ENCODE measurements at places on chromosomes 4 and X.
A peak's percentile ranks its signal among the peaks of the same experiment; 100 is the strongest.

DNA sequence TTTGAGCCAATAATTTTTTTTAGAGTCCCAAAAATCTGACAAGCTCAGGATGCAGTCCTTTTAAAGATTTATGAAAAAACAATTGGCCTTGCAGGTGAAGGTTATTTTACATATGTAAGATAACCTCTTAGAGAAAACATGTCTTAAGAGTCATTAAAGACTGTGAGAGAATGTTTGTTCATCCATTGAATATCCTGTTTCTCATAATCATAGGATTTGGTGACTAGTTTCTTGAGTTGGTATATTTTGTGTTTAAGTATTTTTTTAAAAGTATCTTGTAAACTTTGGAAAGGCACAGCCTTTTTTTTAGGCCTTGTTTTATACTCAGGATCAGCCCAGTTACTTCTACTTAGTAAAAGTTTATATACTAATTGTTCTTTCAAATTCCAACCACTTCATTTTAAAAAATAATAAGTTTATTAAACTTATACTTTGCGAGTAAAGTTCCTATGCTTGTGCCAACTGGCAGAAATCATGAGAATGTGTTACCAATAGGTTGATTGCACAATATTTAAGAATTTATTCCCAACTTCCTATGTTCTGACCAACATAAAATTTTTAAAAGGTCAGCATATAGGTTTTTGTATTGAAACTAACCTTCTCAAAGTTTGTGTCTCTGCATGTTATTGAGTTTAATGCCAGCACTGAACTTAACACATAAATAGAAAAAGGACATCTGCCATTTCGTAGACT lies 40.0 kb upstream of the ARSJ start:
- peak; percentile 62 for DNase-seq

DNA sequence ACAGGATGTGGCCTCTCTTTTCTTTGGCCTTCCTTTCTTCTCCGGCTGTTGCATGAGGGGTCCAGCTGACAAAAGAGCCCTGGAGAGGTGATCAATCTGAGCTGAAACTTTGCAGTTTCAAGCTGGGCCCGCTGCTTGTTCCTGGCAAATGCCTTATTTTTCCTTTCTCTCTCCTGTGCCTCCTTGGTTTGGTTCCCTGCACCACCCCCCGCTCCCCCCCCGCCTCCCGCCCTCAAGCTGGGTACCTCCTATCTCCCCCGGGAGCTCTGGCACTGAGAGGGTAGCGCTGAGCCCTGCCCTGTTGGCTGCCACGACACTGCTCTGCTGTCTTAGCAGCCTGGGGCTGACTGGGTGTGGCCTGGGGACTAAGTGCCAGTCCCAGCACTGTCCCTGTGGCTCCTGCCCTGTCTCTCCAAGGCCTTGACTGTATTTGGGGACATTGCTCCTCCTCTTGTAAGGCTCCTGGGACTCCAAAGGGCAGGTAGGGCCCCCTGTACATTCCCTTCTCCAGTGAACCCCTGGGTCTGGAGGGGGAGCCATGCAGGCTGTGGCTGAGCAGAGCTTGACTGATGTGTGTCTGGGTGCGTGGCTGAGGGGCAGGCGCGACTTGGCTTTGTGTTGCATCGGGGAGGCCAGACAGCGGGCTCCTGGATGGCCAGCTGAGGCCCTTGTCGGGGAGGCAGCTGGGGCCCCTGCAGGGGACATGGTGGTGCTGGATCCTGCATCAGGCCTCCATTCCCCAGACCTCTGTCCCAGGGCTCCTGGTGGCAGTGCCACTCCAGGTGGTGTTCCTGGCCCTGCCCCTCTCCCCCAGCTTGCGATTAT lies 1.1 kb downstream of the PLXNA3 start:
- peak; percentile 56 for DNase-seq

DNA sequence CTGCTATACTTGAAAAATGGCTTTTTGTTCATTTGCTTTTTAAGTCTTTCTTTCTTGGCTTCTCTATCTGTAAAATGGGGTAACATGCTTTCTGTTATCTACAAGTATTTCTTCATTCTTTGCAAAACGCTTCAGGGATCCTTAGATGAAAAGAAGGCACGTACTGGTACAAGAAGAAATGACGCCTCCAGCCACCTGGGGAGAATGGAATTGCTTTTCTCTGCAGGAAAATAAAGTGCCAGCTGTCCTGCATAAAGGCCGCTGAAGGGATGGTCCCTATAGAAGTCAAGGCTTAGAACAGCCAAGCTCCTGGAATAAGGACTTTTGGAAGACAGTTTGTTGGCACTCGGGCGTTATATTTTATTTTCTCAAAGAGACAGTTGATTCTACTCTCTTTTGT lies 210.8 kb upstream of the RASGEF1B start:
- DNase-seq: no peak

DNA sequence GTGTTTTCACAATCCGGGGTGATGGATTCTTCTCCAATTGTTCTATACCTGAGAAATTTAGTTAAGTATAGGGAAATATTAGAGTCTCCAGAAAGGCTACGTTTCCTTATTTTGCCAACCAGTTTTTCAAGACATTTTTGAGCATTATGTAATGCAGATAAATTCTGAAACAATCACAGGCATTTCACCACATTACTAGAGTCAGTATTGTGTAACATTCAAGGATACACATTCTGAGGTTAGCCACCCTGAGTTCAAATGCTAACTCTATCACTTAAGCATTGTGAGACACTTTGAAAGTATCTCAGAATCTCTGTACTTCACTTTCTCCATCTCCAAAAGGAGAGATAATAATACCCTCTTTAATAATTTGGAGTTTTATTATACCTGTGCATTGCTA lies 10.6 kb downstream of the SULT1B1 start:
- peak; percentile 47 for DNase-seq

GRCh38 chr4:114264452-114264851 lies 285.0 kb upstream of the ARSJ start:
- DNase-seq: no peak

- DNase-seq: peak; percentile 62
Observed at GRCh38 chr4:38601244-38601915, 62.6 kb upstream of the KLF3 start.

- no peak for DNase-seq
Observed at GRCh38 chrX:19122641-19123009, 357 bp upstream of the ADGRG2 start.

- DNase-seq: peak; percentile 63
Observed at GRCh38 chrX:120269373-120270035, 18.9 kb downstream of the ZBTB33 start.

DNA sequence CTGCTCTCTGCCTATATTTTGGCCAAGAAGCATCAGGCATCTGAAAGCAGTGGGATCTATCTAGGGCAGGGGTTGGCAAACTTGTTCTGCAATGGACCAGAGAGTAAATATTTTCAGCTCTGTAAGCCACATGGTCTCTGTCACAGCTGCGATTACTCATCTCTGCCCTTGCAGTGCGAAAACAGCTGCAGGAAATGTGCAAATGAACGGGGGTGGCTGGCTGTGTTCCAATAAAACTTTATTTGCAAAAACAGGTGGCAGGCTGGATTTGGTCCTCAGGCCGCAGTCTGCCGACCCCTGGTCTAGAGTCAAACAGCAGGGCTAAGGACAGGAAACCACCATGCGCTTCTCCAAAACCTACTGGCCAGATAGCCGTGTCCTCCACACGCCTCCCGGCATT lies 48.6 kb downstream of the ACOX3 start:
- DNase-seq: peak; percentile 70

GRCh38 chr4:153497091-153497531 lies 31.0 kb downstream of the TMEM131L start:
- DNase-seq: no peak

- no peak for DNase-seq
Observed at GRCh38 chrX:455673-456072, 69.0 kb upstream of the PPP2R3B start.

GRCh38 chrX:80876877-80877276 lies 67.2 kb upstream of the BRWD3 start:
- peak; percentile 70 for DNase-seq

- DNase-seq: no peak
Observed at GRCh38 chr4:152591876-152592275, 56.0 kb upstream of the FBXW7 start.

DNA sequence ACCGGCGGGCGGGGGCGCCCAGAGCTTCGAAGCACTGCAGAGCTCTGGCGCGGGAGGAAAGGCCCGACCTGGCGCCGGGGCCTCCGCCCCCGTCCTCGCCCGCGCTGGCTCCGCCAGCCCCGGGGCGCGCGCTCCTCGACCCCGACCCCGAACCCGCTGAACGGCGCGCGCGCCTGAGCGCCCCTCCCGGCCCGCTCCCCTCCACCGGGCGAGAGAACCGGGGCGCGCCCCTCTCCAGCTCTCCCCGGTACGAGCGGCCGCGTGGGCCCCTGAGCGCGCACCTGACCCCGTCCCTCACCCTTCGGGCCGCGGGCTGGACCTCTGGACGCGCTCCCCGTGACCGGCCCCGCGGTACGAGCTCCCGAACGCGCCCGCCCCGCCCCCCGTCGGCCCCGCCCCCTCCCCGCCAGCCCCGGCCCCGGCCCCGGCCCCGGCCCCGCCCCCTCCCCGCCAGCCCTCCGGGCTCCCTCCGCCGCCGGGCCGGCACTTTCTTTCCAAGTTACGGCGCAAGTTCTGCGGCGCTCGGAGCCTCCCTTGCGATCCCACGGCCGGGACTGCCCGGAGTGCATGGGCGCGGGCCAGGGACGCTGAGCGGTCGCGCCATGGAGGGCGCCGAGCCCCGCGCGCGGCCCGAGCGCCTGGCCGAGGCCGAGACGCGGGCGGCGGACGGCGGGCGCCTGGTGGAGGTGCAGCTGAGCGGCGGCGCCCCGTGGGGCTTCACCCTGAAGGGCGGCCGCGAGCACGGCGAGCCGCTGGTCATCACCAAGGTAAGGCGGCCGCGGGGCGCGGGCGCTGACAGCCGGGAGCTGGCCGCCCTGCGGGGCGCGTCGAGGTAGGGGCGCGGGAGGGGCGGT lies at the start of gene SHROOM2:
Gene SHROOM2, plus strand, starts transcription at position 486 of the 854 bp plus-strand sequence. Its CDS starts 117 bp downstream, at position 603.
- peak; percentile 34 for DNase-seq

DNA sequence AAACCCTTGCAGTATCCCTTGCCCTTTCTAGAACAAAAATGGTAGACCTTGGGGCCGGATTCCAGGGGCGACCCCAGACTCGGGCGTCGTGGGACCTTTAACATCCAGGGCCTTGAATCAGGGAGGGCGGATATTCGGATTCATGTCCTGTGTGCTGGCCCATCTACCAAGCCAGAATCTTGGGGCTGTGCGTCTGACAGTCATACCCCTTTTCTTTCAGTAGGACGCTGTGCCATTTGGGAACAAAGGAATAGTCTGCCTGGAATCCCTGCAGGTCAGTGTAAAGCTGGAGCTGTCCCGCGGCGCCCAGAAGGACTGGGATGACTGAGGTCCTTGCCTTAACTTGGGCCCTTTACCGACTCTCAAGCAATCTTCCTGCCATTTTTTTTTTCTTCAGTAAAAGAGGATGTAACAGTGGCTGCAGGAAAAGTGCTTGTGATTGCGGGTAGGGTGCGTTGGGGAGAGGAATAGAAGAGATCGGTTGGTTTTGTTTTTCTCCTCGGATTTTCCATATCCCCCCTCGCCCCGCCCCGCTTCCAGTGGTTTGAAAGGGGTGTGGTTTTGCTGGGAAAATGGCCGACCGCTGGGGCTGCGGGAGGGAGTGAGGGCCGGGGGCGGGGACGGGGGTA lies 518 bp downstream of the ARMCX1 start:
- peak; percentile 61 for DNase-seq

- DNase-seq: no peak
Observed at GRCh38 chrX:132837967-132838366, 120.5 kb downstream of the HS6ST2 start.

- DNase-seq: peak; percentile 9
Observed at GRCh38 chr4:33628296-33628695, 2616.0 kb downstream of the ARAP2 start.

DNA sequence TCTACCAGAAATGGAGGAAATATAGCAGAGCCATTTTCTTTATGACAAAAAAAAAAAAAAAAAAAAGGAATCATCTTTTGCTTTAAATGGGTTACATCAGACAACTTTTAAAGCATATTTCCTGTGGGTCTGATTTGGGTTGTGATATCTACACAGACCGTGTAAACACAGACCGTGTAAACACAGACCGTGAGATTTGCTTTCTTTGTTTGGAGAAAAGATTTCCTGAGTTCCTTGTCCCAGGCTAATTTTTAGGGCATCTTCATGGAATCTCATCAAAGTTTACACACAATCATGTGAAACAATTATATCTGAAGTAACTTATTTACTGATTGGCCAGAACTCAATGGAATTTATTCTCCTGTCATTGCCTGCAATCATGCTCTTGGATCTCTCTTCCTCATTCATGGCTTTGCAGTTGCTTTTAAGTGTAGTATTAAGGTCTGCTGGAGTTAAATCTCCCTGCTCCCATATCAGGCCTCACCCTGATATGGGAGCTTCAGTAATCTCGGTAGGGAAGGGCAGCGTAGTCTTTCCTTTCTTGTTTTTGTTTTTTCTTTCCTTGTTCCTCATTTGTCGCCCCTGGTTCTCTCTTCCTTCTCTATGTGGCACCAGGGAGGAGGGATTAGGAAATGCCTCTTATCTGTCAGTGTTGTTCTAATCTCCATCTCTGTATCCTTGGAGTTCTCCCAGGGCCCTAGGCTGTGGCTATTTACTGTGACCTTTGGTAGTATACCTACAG lies 248.6 kb upstream of the JADE1 start:
- DNase-seq: no peak

DNA sequence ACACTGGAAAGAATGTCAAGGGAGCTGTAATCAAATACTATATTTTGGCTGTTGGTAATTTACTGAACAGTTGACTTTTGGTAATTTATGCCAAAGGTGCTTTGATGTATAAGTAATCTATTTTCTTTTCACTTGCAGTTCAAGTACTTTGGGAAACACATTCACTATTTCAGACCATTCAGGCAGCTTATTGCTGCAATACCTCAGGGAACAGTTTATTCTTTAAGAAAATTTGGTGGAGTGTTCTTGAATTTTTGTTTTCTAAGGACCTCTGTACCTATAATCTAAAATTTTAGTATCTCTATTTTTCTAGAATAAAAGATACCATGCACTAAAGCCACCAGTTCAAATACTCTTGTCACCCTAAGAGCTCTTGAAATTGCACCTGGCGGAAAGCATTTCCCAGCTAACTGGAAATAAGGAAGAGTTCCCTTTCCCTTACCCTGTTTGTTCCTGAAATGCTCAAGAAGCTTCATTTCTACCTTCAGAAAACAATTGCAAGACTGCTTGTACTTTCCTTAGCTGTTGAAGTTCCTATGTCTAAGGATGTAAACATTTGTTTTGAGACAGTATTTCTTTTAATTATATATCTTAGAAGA lies 633.5 kb upstream of the FAT1 start:
- DNase-seq: no peak

DNA sequence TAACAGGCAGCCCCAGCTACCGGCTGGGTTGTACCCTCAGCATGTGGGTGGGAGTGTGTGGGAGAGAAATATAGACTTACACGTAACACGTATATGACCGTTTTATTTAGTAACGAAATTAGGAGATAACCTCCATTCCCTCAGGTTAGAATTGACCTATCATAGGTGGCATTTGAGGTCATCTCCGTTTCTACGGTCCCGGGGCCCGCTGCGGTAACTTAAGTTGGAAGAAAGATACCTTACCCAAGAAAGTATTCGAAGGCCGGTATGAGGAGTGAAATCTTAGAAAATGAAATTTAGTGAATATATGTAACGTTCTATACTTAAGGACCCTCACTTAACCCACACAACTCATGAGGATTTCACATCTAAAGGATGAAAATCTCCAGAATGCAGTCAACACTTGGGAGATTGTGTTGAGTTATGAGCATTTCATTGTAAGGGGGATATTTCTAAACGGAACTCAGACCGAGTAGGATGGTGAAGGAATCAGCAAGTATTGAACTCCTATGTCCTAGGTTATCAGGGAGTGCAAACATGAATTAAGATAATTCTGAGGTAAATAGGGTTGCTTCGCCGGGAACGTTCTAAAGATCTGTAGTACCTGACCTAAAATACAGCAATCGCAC lies 891 bp downstream of the CISD2 start:
- DNase-seq: no peak

- DNase-seq: no peak
Observed at GRCh38 chr4:183008492-183008891, 90.6 kb upstream of the WWC2 start.
